Kasumi-1 (cell line): ENCODE measurements at places on chromosomes 4 and X.

DNA sequence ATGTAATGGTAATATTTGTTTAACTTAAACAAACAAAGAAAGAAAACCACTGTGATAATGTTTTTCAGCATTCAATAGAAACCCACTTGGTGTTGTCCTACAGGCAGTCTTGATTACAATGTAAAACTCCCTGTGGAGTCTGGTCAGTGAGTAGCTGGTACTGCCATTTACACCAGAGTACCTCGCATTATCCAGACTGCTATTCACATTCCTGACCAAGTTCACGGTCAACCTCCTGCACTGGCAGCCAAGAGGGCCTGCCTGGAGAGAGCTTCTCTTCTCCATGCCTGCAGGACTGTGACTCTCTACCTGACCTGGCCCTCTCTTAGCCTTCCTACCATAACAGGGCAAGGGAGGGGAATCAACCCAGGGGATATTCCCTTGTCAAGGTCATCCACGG, 2.9 kb upstream of the LONRF3 start:
- DNase-seq, result no peak

DNA sequence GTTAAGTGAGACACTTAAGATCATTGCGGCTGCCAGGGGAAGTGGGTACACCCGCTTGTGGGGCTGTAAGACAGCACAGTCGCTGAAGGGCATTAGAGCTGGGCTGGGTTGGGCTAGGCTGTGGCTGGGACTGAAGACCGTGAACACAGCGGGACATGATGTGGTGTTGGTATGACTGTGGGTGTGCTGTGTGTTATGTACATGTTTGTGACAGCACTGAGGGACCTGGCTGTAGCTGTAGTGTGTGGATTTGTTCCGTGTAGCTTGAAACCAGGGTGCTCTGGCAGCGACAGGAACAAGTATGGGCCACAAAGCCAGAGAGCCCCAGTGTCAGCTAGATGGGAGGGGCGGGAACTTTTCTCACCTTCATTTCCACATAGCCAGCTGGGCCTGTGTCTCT, 82.1 kb downstream of the NHSL2 start:
- DNase-seq, result no peak

GRCh38 chr4:15951781-15952180, 11.2 kb downstream of the FGFBP2 start:
- DNase-seq, result no peak

DNA sequence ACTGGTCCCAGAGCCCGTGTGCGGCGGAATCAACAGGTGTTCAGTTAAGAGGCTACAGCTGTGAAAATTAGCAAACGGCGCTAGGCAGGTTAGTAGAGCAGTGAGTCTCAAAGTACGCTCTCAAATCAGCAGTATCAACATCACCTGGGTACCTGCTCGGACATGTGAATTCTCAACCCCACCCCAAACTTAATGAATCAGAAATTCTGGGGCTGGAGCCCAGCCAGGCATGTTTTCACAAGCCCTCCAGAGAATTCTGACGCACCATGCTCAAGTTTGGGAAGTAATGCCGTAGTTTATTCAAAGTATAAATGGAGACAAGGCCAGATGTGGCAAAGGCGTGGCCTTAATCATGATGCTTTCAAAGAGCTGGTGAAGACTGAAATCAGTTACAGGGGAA, 58.2 kb upstream of the PTCHD1 start:
- no peak for DNase-seq

DNA sequence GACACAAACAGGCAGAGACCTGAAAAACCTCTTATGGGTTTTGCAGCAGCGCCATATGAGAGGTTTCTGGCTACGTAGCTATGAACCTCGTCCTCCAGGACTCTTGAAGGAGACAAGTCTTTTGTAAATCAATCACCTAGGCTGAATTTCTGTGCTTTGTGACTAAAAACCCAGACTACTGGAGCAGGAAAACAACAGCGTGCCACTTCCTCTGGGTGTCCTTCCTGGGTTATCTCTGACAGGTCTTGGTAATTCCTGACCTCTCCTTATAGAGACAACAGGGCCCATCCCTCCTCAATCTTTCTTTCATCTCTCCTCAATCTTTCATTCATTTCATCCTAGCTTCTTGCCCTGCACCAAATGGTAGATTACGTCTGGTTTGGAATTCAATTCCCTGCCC, 5.7 kb downstream of the S100P start:
- no peak for DNase-seq
